ENCODE measurements at places on chromosomes 1 and 21.

DNA sequence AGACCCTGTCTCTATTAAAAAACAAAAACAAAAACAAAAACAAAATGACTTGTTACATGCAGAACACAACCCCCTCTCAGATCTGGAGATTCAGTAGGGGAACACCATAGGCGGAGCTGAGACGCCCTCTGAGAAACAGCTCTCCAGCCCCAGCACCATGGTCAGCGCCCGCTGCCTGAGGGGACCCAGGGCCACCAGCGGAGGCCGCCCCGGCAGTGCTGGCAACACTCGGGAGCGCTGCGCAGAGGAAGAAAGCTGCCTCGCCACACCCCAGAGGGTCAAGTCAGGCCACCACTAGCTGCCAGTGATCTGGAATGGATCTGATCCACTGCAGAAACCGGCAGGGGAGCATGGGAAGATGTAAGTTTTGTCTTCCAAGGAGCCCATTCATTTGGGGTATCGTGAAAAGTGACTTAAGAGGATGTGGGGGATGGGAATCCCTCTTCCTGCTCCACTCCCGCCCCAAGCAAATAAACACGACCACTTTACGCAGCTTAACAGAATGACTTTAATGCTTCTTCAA is 3.1 kb downstream of the ACTA1 start:
- peak; percentile 56 for DNase-seq

GRCh38 chr1:195520757-195521156 is 1087.5 kb downstream of the KCNT2 start:
- no peak for DNase-seq

GRCh38 chr1:159266832-159267231 is 35.3 kb upstream of the FCER1A start:
- DNase-seq, result no peak

DNA sequence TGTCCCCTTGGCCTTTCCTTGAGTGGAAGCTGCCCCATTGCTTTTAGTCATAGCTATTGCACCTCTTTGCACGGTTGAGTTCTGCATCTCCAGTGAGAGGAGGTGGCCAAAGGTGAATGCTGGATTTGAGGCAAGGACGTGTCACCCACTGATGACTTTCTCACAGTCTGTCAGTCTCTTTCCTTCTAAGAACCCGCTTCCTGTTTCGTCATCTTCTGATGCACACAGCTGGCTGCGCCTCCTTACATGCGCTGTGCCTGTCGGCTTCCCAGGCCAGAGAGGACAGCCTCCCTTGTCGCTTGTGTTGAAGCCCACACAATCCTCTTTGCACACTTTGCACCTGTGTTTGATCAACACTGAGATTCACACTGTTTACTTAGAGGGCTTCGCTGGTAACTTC is 41.8 kb upstream of the PWP2 start:
- peak; percentile 80 for DNase-seq

Data from stimulated activated CD4-positive, alpha-beta T cell treated with anti-CD3 and anti-CD28 coated beads, Interleukin-15, amount 100 ng/mL, for 24 hours (primary cell).